ENCODE measurements at places on chromosomes 13 and 19.

DNA sequence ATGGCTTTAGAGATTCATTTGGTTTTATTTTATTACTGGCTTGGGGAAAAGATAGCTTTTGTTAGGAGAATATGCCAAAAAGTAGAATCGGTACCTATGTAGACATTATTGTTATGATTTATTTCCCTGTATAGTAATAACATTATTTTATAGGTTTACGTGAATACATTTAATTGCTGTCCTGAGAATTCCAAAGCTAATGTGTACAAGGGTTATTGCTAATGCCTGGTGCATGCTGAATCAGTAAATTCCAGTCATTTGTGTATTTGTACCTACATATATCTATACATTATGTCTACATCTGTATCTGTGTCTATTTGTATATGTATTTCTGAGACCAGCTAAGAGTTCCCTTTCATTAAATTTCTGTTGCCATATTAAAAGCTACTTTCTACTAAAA is 550.9 kb downstream of the GPC6 start:
- no peaks in the 10 kb centered on the region for H3K36me3 ChIP-seq
- H3K4me1 ChIP-seq, result no peaks in the 10 kb centered on the region
- no peaks in the 10 kb centered on the region for H3K27me3 ChIP-seq
- DNase-seq, result no peak
- H3K27ac ChIP-seq, result no peak overlapping the region

- H3K27ac ChIP-seq, result peak overlapping the region; percentile 90
- peaks cover 21% of the 10 kb centered on the region for H3K4me1 ChIP-seq
- no peaks in the 10 kb centered on the region for H3K27me3 ChIP-seq
- H3K36me3 ChIP-seq, result no peaks in the 10 kb centered on the region
These were observed 12.2 kb upstream of the CACNG6 start for GRCh38 chr19:53978975-53979801.

DNA sequence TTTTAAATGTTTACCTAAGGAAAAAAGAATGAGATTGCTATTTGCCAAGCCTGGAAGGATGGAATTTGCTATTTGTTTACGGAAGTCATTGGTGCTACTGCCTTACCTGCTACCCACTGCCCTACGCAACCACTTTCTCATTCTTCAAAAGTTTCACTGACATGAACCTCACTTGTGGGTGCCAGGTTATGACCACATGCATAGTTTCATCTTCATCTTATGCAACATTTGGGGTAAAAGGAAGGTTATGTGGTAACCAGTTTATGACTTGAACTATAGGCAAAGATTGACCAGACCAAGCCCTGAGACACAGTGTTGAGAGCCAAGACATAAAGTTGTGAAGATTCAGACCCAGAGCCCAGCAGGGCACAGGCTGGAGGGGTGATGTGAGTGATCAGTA is 142.5 kb downstream of the LACC1 start:
- H3K27me3 ChIP-seq, result no peaks in the 10 kb centered on the region
- no peaks in the 10 kb centered on the region for H3K36me3 ChIP-seq
- H3K27ac ChIP-seq, result no peak overlapping the region

- H3K27ac ChIP-seq, result peak overlapping the region; percentile 84
- peaks cover 23% of the 10 kb centered on the region for H3K4me1 ChIP-seq
- DNase-seq, result no peak
- H3K27me3 ChIP-seq, result no peaks in the 10 kb centered on the region
- no peaks in the 10 kb centered on the region for H3K36me3 ChIP-seq
These were observed 418 bp downstream of the ZNF444 start for GRCh38 chr19:56141417-56141993.

- no peak for DNase-seq
- H3K4me3 ChIP-seq, result no peak overlapping the region
- no peaks in the 10 kb centered on the region for H3K27me3 ChIP-seq
- no peak overlapping the region for H3K27ac ChIP-seq
These were observed 8.1 kb upstream of the MUC16 start for GRCh38 chr19:9018163-9018875.

DNA sequence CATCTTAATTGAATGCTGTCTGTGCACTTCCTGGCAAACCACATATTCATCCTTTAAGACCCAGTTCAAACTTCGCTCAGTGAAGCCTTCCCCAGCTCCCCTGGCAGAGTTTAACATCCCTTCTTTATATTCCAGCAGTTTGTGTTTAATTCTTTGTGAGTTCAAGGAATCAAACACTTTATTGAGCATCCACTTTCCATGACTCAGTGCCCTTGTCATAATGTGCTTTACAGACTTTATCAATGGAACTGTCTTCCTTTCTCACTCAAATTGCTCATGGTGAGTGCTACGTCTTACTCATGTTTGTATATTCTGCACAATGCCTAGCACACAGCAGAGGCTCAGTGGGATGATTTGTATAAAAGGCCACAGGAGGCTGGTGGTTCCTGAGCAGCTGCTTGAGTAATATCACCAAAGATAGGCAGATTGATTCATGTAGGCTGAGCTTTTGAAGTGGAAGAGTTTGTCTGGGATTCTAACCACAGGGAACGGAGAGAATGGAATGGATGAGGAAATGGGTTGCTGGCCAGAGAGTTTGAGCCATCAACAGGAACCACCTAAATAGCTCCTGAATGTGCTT is 44.2 kb downstream of the SERTM1 start:
- H3K4me3 ChIP-seq, result no peak overlapping the region
- H3K27ac ChIP-seq, result no peak overlapping the region
- no peaks in the 10 kb centered on the region for H3K36me3 ChIP-seq

- no peak overlapping the region for H3K4me3 ChIP-seq
- H3K4me1 ChIP-seq, result no peaks in the 10 kb centered on the region
- peaks cover 9% of the 10 kb centered on the region for H3K27me3 ChIP-seq
- H3K36me3 ChIP-seq, result no peaks in the 10 kb centered on the region
- DNase-seq, result no peak
- H3K27ac ChIP-seq, result no peak overlapping the region
These were observed 5.0 kb downstream of the LILRB2 start for GRCh38 chr19:54275951-54276350.

DNA sequence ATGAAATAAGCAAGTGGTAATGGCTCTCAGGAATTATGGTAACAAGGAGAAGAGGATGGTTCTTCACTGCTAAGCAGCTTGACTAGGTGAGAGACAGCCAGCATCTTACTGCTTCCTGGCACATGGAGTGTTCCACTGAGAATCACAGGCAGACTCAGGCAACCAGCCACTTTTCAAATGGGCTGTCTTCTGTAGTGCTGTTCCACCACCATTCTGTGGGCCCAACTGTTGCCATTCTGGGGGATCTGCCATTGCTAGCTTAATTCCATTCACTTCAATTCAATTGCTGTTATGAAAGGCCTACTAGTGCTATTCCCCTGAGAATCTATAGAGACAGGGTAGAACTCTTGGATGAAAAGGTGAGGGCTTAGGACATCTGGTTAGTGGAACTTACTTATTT is 341.9 kb downstream of the KCNRG start:
- no peaks in the 10 kb centered on the region for H3K36me3 ChIP-seq
- no peak for DNase-seq
- H3K4me1 ChIP-seq, result peaks cover 15% of the 10 kb centered on the region
- no peak overlapping the region for H3K4me3 ChIP-seq

- peak overlapping the region; percentile 67 for H3K4me3 ChIP-seq
- no peaks in the 10 kb centered on the region for H3K27me3 ChIP-seq
- DNase-seq, result no peak
These were observed 953 bp downstream of the DZIP1 start for GRCh38 chr13:95643571-95643935.

DNA sequence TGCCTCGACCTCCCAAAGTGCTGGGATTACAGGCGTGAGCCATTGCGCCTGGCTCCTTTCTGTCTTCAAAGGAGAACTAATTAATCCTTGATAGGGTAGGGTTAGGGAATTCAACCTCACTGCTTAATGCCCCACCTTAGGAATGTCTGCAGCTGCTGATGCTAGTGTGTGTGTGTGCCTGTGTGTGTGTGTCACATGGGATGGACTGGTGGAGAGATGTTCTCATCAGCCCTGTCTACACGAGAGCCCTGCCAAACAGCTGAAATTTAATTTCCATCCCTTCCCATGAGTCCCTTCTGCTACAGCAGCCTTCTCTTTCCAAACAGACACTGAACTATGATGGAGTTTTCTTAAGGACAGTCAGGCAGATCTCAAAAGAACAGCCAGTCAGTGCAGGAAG is 46.5 kb upstream of the CLDN10 start:
- no peak overlapping the region for H3K27ac ChIP-seq
- H3K4me3 ChIP-seq, result no peak overlapping the region
- no peaks in the 10 kb centered on the region for H3K27me3 ChIP-seq
- no peak for DNase-seq
- H3K36me3 ChIP-seq, result no peaks in the 10 kb centered on the region
- no peaks in the 10 kb centered on the region for H3K4me1 ChIP-seq

DNA sequence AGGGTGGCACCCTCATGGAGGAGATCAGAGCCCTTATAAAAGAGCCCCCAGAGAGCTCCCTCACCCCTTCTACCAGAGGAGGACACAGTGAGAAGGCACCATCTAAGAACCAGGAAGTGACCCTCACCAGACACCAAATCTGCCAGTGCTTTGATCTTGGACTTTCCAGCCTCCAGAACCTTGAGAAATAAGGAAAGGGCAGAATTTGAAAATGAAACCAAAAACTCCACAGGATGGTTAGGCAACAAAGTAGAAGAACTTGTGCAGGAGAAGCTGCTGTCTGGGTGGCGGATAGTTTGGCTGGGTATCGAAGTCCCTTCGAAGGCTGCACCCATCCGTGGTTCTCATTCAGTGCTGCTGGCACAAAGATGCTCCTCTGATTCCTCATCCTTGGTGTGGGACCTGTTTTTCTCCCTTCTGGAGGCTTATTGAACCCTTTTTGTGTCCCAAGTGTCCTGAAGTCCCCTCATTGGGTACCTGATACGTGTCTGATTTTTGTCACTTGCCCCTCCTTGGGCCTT is 130.8 kb downstream of the KDM4B start:
- no peak for DNase-seq
- H3K36me3 ChIP-seq, result no peaks in the 10 kb centered on the region
- H3K27ac ChIP-seq, result no peak overlapping the region

DNA sequence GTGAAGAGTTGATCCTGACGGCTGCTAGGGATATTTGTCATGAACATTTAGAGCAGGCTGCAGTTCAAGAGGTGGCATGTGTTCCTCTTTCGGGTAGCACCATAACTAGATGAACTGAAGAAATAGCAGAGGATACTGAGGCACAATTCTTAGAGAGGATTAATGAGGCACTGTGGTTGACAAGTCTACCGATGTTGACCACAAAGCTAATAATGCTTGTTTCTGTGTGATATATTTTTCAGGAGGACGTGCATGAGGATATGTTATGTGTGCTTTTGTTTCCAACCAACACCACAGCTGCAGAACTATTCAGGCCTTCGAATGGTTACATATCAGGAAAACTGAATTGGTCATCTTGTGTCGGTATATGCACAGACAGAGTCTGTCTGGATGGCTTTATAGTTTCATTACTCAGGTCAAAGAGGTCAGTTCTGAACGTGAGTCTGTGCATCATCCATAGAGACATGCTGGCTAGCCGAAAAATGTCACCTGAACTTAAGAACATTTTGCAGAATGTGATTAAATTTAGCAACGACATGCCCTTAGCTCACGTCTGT is 210.1 kb upstream of the IRS2 start:
- H3K27me3 ChIP-seq, result no peaks in the 10 kb centered on the region
- H3K36me3 ChIP-seq, result no peaks in the 10 kb centered on the region
- no peak overlapping the region for H3K4me3 ChIP-seq
- H3K27ac ChIP-seq, result no peak overlapping the region
- H3K4me1 ChIP-seq, result no peaks in the 10 kb centered on the region

DNA sequence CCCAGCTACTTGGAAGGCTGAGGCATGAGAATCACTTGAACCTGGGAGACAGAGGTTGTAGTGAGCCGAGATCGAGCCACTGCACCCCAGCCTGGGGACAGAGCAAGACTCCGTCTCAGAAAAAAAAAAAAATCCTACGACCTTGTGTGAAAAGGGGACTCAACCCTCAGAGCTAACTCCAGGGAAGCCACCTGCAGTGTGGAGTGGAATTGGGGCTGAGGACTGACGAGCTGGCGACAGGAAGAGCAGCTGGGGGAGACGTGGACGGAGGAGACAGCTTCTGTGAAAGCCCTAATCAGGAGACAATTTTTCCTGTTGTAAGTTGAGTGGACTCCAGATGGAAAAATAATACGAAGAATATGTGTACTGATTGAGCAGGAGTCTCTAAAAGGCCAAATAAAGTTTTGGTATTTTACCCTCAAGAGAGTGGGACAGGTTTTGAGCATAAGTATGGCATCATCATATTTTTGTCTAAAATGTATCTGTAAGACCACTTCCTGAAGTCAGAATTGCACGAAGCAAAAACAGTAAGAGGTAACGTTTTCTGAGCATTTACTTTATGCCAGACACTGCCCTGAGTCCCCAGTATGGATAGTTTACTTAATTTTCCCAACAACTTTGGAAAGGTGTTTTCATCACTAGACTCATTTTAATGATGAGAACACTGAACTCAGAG is 12.0 kb upstream of the LAIR1 start:
- H3K4me1 ChIP-seq, result no peaks in the 10 kb centered on the region
- no peaks in the 10 kb centered on the region for H3K36me3 ChIP-seq
- no peak for DNase-seq
- H3K4me3 ChIP-seq, result no peak overlapping the region

DNA sequence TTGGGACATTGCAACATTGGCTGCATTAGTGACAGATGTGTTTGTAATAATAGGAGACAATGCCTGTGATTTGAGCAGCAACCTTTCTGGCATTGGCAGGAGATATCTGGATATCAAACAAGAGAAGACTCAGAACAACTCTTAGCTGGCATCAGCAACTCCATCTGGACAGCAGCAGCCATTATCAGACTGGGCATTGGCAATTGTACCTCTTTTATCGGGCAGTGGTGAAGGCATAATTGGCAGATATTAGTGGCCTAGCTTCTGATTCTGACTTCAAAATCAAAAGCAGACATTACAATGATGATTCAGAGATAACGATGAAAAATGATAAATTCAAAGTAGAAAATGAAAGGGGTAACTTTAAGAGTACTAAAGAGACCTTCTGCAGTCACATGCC is 1193.7 kb downstream of the EFNB2 start:
- no peaks in the 10 kb centered on the region for H3K27me3 ChIP-seq
- no peaks in the 10 kb centered on the region for H3K36me3 ChIP-seq
- no peaks in the 10 kb centered on the region for H3K4me1 ChIP-seq
- no peak overlapping the region for H3K27ac ChIP-seq
- DNase-seq, result no peak
- no peak overlapping the region for H3K4me3 ChIP-seq

DNA sequence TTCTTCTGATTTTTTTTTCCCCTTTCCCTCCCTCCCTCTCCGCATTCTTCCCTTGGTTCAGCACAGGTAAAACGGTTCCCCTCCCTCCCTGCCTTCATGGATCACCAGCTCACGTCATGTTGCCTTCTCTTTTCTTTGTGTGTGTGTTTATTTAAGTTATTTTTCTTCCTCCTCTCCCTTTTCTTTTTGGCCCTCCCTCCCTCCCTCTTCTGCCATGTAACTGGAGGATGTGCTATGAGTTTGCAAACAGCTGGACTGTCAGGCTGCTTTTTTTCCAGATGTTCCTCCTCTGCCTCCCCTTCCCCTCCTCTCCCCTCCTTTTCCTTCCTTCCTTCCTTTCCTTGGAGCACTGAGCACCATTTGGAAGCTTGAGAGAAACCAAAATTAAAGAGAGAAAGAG is 2.0 kb downstream of the LENG9 start:
- peaks cover 26% of the 10 kb centered on the region for H3K4me1 ChIP-seq
- no peaks in the 10 kb centered on the region for H3K27me3 ChIP-seq
- H3K27ac ChIP-seq, result peak overlapping the region; percentile 86
- peak overlapping the region; percentile 70 for H3K4me3 ChIP-seq

Measured in Panc1 (cell line).